ENCODE measurements at places on chromosomes 13 and 19.

DNA sequence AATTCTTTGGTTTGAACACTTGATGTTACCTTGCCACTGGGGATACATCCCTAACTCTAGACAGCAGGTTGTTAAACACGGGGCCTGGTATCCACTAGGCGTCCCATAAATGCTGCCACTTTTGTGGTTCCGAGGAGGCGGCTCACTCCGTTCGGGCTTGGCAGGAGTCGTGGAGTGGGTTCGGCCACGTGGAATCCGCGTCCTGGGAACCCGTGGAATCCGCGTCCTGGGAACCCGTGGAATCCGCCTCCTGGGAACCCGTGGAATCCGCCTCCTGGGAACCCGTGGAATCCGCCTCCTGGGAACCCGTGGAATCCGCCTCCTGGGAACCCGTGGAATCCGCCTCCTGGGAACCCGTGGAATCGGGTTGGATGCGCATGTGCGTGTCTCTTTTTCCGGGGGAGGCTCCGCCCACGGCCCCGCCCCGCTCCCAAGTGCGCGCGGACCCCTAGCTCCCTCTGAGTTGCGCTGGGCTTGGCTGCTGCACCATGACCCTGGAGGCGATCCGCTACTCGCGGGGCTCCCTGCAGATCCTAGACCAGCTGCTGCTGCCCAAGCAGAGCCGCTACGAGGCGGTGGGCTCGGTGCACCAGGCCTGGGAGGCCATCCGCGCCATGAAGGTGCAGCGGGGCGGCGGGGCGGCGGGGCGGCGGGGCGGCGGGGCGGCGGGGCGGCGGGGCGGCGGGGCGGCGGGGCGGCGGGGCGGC lies at the start of gene MRI1:
Gene MRI1, plus strand, starts transcription at position 422 of the 707 bp plus-strand sequence. Its CDS starts 67 bp downstream, at position 489.
- peak; percentile 81 for DNase-seq

- no peak for DNase-seq
Measured at GRCh38 chr13:91313103-91313502, 34.4 kb upstream of the MIR17HG start.

DNA sequence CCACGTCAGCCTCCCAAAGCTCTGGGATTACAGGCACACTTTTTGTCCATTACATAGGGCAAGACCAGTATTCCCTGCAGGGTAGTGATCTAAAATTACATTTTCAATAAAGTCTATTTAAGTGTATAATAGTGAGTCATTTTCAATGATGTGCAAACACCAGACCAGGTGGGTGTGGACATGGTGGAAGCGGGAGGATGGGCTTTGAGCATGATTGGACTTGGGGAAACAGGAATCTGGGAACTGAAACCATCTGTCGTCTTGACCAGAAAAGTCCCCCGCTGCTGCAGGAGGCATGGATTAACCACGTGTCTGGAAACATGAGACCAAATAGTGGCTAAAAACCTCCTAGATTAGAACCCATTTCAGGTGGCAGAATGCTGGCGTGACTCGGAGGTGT lies 4.9 kb downstream of the FXYD3 start:
- no peak for DNase-seq

DNA sequence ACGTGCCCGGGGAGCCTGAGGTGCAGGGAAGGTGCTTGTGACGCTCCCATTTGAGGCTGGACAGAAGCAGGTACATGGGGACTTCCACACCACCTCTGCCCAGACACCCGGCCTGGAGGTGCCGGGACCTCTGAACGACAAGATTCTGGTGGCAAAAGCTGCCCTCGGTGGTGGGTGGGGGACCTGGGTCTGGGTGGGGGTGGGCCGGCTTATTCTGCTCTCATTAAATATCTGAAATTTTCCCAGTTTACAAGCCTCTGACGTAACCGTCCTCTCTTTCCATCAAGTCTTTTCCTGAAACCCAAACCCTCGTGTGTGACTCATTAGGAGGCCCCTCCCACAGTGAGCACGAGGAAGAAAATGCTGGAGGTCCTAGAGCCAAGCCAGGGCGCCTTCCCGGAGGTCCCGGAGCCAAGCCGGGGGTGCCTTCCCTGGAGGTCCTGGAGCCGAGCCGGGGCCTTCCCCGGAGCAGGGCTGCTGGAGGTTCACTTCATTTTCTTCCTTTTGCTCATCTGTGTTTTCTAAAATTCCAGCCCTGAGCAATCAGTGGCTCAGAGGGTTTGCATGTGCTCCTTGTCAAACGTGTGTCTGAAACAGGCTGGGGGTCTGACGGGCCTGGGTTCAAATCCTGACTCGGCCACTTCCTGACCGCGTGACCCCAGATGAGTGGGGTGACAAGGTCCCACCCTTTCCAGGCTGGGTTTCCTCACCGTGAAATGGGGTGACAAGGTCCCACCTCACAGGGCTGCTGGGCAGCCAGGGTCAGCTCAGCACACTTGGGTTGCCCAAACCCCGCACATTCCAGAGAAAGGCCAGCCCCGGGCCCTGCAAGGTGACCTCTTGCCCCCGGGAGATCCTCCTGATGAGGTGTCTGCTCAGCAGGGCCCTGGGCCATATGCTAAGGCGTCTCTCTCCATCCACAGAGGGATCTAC lies 10.0 kb downstream of the CFD start:
- DNase-seq = no peak

DNA sequence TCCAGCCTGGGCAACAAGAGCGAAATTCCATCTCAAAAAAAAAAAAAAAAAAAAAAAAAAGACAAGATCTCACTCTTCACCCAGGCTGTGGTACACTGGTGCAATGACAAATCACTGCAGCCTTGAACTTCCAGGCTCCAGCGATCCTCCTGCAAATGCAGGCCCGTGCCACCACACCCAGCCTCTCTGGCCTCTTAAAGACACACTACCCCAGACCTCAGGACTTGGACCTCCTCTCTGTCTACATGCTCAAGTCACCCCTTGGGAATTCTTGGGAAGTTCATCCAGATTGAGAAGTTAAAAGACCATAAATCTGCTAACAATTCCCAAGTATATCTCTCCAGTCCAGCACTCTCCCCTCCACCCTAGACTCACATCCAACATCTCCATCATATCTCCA lies 10.6 kb upstream of the HIPK4 start:
- DNase-seq = no peak

DNA sequence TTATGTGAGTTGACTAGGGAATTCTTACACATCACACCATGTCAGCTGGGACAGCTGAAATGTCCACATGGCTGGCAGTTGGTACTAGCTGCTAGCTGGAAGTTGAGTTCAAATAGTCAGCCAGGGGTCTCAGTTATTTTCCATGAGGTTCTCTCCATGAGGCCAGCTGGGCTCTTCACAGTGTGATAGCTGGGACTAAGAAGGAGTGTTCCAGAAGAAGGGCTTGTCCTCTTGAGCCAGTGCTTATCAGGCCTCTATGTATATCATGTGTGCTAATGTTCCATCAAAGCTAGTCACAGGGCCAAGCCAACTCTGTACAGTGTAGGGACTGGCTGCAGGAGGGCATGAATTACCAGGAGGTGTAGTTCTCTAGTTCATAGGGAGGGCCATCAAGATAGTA lies 11.8 kb downstream of the USPL1 start:
- DNase-seq = no peak

DNA sequence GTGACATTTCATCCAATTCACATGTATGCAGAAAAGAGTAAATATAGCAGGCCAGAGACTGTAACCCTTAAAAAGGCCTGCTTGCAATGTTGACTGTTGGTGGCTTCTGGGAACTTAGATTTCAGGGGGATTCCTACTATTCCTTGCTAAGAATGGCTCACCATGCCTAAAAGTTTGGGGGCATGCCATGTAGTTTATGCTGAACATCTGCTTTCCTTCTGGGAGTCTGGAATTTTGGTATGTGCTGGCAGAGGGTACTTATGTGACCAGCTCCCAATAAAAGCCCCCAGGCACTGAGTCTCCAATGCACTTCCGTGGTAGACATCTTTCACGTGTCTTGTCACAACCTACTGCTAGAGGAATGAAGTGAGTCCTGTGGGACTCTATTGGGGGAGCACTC lies 88.4 kb upstream of the PCDH8 start:
- no peak for DNase-seq

All from glutamatergic neuron (in vitro differentiated cells).